Neural cell (in vitro differentiated cells): ENCODE measurements at places on chromosomes 7 and 10. TPM values are rescaled to one million over a fixed set of nuclear protein-coding genes. Genes with fewer than 3 reads are reported as not detected.

ERVW-1 gene
- not detected in 2 replicates for polyA plus RNA-seq

HOXA7 gene
- not detected in 2 replicates for polyA plus RNA-seq

STAG3 gene
- 0.64 TPM in 1 of 2 replicates, not detected in the other for polyA plus RNA-seq

ZNF488 gene
- polyA plus RNA-seq = 0.85 and 1.2 TPM in 2 replicates

ZNF365 gene
- 1.9 and 3.1 TPM in 2 replicates for polyA plus RNA-seq

TUBAL3 gene
- not detected in 2 replicates for polyA plus RNA-seq

SYCE1 gene
- polyA plus RNA-seq = not detected in 2 replicates

CRYGN gene
- not detected in 2 replicates for polyA plus RNA-seq

PAX4 gene
- not detected in 2 replicates for polyA plus RNA-seq

HSPA12A gene
- polyA plus RNA-seq = 5.9 and 8.4 TPM in 2 replicates

FAM53B gene
- polyA plus RNA-seq = 21.8 and 28.6 TPM in 2 replicates

CALML3 gene
- polyA plus RNA-seq = not detected in 2 replicates

BMI1 gene
- polyA plus RNA-seq = 67.3 and 86.8 TPM in 2 replicates

NOS3 gene
- not detected in 2 replicates for polyA plus RNA-seq

MYH16 gene
- not detected in 2 replicates for polyA plus RNA-seq

FAM185A gene
- polyA plus RNA-seq = 14.6 and 26.3 TPM in 2 replicates

HIBADH gene
- 10.8 and 14.4 TPM in 2 replicates for polyA plus RNA-seq

COL13A1 gene
- 4.7 and 4.9 TPM in 2 replicates for polyA plus RNA-seq

ZNF117 gene
- polyA plus RNA-seq = 109 and 112 TPM in 2 replicates

CC2D2B gene
- polyA plus RNA-seq = 0.61 TPM in 1 of 2 replicates, not detected in the other

CALHM3 gene
- not detected in 2 replicates for polyA plus RNA-seq

GNGT1 gene
- polyA plus RNA-seq = not detected in 2 replicates

PON2 gene
- 23.1 and 28.1 TPM in 2 replicates for polyA plus RNA-seq

STEAP4 gene
- not detected in 2 replicates for polyA plus RNA-seq

NPY4R2 gene
- polyA plus RNA-seq = not detected in 2 replicates

DKK1 gene
- 0.12 TPM in 1 of 2 replicates, not detected in the other for polyA plus RNA-seq

LIPN gene
- polyA plus RNA-seq = not detected in 2 replicates

ASZ1 gene
- polyA plus RNA-seq = not detected in 2 replicates

PILRA gene
- 23.7 and 29.2 TPM in 2 replicates for polyA plus RNA-seq
